ENCODE measurements at places on chromosomes 3 and 15.

DNA sequence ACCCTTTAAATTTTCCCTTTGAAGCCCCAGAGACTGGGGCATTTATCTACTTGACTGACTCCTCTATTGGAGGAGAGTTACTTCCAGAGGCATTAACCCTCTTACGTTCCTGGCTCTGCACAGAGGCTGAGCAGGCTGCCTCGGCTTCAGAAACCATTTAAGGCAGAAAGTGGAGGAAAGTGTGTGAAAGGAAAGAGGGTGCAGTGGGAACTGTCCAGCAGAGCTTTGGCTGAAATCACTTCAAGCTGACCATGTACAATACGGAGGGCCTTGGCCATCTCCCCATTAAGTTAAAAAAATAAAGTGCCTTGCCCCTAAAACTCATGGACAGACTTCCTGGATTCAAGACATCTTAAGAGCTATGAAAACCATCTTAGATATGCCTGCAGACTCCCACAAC, 238.7 kb downstream of the SV2B start:
- no peak for DNase-seq

- DNase-seq: no peak
Observed at GRCh38 chr3:24110051-24110450, 165.0 kb downstream of the NR1D2 start.

DNA sequence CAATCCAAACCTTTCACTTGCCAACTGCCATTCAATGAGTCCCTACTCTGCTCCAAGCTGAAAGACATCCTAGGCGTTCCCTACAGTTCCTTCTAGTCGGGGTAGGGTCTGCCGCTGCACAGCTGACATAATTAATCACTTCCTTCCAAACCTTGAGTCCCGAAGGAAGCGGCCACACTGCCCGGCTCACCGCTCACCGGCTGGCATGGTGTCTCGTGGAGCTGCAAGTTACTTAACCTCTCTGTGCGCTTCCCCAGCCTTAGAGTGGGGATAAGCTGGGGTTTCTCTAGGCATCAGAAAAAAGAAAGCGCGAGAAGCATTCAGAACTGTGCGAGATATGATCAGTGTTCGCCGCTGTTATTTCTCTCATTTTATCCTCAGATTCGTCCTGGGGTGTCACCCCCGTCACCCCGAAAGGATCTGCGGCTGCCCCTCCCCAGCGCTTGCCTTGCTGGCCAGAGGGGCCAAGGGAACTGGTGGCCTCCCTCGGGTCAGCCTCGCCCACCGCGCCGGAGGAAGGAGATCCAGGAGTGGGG, 748 bp downstream of the MRPS25 start:
- DNase-seq: no peak

- no peak for DNase-seq
Observed at GRCh38 chr3:42914771-42915515, 9.0 kb downstream of the ZNF662 start.

GRCh38 chr3:120095979-120096426, 1.8 kb upstream of the GSK3B start:
- DNase-seq: no peak
